CD4-positive, alpha-beta T cell treated with Interleukin-15 for 1 hour (primary cell): ENCODE measurements at places on chromosomes 12 and 14.

- no peak for DNase-seq
These were observed 42.5 kb downstream of the WDR20 start for GRCh38 chr14:102182190-102182589.

DNA sequence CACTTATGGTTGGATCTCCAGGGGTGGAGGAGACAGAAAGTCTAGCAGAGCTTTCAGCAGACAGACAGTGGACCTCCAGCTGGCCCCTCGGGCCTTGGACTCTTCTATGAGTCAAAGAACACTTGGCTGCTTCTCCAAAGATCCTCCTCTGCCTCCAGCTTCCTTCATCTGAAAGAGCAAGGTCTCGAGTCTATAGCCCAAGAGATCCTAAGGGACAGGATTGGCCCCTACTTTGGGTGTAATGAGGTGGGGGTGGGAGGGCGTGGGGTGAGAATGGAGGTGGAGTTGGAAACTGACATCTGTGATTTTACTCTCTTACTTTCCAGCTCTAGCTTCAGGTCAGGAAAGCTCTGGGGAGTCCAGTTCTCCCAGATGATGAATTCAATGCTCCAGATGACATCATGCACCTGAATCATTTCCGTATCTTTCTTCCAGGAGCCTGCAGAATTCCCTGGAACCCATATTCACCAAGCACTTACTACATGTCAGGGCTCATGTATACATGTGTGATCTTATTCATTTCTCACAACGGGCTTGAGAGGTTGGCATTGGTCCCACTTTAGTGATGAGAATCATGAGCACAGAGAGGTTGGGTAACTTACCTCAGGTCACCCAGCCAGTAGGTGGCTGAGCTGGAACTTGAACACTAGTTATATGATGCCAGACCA, 10.2 kb upstream of the PGF start:
- no peak for DNase-seq

DNA sequence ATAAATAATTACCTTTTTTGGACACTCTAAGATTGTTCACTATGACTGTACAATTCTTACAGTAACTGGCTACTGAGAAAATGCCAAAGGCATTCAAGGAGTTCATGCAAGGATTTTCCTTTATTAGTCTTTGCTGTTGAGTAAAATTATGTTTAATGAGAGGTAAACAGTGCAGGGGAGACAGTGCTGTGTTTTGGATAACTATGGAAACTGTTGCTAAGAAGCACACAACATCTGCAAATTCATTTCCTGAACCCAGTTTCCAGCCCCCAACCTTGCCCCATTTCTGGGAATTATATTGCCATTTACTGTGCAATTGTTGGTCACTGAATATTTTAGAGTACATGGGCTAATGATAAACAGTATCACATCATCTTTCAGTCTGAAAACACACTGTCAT, 1005.8 kb downstream of the TRHDE start:
- no peak for DNase-seq

GRCh38 chr12:123905319-123905925, 67.2 kb downstream of the CCDC92 start:
- DNase-seq: peak; percentile 51

- no peak for DNase-seq
These were observed 307.3 kb downstream of the EGLN3 start for GRCh38 chr14:33643426-33644181.

DNA sequence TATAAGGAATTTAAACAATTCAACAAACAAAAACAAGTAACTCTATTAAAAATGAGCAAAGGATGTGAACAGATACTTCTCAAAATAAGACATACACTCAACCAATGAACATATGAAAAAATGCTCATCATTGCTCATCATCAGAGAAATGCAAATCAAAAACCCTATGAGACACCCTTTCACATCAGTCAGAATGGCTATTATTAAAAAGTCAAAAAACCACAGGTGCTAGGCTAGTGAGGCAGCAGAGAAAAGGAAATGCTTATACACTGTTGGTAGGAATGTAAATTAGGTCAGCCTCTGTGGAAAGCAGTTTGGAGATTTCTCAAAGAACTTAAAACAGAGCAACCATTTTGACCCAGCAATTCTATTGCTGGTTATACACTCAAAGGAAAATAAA, 52.0 kb downstream of the NAV3 start:
- DNase-seq: no peak

DNA sequence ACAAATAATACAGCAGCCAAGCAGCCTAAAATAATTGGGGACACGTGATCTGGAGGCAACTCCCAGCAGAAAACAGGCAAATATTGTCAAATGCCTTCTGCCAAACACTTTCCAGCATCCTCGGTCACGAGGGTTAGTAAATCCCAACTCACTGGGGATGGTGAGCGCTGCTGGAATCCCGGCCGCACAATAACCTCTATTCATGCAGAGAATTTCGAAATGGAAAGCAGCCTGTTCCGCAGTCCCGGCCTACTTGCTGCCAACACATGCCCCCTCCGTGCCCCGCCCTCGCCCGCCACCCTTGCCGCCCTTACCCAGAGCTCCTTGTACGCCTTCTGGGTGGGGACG, 62.2 kb downstream of the RFX4 start:
- no peak for DNase-seq

DNA sequence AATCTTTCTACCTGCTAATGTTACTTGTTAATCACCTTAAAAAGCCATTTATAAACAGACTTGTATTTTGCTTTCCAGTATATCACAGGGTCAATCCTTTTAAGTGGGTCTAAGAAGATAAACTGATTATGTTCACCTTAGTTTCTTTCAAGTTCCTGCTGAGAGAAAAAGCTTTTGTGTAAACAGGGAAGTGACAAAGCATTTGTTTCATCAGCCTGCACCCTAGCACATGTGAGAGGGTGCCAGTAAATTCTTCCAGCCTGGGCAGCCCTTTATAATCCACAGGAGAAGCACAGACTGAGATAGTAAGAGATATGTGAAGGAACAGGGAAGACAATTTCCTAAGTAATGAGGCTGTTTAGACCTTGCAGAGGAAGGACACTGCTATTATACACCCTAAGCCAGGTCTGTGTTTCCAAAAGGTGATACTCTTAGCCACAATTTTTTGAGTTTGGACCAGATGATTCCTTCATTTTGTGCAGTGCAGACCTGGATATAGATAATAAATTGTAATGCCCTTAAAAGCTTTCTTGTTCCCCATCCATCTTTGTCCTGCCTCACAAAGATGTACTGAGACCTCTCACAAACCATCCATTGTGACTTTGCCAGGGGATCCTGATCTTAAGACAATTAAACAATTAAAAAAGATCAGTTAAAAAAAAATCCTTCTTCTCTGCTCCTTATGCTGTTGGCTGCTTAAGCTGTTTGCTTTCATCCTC, 150.7 kb downstream of the KTN1 start:
- no peak for DNase-seq

- DNase-seq: no peak
These were observed 94.4 kb upstream of the PLEKHG7 start for GRCh38 chr12:92608151-92609091.

DNA sequence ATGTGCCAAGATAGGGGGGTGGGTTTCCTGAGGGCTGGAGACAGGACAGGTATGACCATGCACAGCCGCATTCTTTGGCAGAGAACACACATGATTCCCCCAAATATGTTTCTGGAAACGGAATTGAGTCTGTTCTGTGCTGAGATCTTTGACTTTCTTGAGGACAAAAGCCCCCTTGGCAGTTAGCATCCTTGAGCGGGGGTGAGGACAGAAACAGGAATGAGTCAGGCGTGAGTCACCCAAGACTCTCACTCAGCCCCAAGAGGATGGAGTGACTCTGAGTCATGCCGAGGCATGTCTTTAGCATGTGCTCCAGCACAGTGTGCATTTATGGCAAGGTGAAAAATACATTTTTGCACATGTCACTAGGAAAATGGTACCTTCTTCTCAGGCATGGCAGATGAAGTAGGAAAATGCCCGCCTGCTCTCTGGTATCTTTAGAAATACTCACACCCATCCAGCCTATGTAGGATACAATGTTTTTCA, 52.1 kb downstream of the DAD1 start:
- DNase-seq: peak; percentile 82

DNA sequence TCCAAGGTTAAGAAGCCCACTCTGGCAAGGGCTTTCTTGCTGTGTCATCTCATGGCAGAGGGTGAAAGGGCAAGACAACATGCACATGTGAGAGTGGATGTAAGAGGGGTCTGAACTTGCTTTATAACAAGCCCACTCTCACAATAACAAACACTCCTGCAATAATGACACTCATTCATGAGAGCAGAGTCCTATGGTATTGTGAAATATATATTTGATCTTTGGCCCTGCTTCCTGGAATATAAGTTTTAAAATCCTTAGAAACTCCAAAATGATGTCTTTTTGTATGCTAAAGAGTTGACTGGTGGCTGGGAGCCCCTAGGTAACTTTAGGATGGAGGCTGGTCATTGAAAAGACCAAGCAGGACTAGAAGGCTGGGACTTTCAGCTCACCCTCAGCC, 51.8 kb downstream of the TSPAN8 start:
- no peak for DNase-seq

- DNase-seq: no peak
These were observed 26.8 kb downstream of the RFLNA start for GRCh38 chr12:124321556-124322270.

GRCh38 chr14:92323916-92324818, 1.2 kb downstream of the SLC24A4 start:
- no peak for DNase-seq

GRCh38 chr14:68658943-68659931, 133.6 kb downstream of the ZFP36L1 start:
- DNase-seq: no peak
